ENCODE measurements at places on chromosomes 1 and 21.

DNA sequence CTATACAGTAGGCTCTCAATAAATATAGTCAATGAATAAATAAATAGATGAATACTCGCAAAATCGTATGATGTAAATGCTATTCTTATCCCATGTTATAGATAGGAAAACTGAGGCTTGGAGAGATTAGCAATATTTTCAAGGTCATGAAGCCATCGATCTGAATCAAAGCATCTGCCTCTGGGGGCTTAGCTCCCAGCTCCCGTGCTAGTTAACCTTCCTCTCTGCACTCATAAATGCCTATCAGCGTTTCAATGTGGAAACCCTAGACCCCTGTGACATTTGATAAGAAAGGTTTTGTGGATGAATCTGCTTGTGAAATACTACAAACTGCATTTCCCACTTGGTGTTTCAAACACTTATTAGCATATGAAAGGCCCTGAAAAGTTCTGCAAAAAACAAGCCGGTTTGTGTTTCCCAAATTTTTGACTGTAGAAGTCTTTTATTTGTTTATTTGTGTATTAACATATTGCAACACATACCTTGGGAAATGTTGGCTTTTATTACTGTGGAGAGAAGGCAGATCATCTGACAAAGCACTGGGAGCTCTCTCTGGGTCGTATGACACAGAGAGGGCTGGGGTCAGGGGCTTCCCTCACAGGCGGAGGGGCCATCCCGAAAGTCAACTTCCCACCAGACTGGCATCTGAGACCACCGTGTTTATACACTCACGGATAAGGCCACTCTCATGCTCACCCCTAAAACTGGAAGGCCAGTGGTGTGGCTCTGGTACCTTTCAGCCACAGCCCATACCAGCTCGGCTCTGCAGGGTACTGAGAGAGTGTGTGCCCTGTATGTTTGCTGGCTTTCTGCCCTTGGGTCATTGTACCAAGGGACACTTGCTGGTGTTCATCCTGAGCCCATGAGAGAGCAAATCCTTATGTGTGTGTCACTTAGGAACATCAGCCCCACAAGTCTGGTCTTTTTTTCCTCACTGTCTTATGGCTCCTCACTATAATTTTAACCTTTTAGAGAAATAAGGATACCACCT lies 993 bp upstream of the PROK1 start:
- DNase-seq = no peak

GRCh38 chr1:101139130-101139529 lies 97.7 kb upstream of the S1PR1 start:
- DNase-seq = no peak

DNA sequence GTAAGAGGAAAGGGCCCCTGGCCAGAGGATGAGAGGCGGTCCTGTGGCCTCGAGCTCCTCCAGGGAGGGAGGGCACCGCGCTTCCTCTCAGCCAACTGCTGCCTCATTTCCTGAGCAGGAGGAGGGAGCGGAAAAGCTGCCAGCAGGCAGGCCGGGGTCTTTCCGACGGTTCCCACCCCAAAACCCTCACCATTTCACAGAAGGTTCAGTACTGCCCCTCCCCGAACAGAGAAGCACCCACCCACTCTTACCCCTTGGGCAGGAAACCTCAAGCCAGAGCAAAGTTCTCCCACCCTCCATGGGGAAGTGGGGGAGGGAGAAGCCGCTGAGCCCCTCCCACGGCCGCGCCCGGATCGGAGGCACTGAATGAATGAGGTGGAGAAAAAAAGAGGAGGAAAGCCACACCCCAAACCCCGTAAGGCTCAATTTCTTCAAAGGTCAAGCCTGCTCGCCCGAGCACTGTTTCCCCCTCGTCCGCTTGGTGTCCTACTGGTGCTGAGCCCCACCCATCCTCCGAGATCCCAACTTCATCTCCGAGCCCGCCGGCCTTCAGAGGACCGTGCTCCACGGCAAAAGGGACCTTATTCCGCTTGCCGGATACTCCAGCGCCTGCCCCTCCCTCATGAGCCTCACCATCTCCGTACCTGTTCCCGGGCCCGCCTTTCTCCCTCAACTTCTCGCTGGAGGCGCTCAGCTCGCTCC lies 9.4 kb downstream of the TPM3 start:
- peak; percentile 85 for DNase-seq

GRCh38 chr21:27101523-27101922 lies 134.6 kb upstream of the ADAMTS5 start:
- DNase-seq = no peak

GRCh38 chr1:109817881-109818270 lies 54.2 kb upstream of the EPS8L3 start:
- no peak for DNase-seq

- no peak for DNase-seq
Measured at GRCh38 chr1:43279161-43279560, 6.2 kb downstream of the C1orf210 start.

DNA sequence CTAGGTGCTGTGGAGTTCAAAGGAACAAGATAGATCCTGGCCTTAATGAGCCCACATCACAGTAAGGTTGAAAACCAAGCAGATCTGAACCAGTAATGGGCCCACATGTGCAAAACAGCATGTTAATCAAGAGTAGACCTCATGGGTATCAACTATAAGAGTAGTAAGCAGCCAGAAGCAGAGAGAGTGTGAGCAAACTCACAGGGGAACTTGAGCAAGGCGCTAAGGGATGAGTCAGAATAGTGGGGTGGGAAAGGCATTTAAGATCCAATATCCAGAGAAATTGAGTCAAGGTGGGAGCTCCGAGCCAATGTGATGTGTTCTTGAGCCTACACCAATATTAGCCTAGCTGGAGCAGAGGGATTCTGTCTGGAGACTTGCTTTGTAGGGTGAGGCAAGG lies 52.4 kb upstream of the GJA5 start:
- DNase-seq = no peak

GRCh38 chr1:200029035-200029821 lies 1.7 kb downstream of the NR5A2 start:
- DNase-seq = no peak

DNA sequence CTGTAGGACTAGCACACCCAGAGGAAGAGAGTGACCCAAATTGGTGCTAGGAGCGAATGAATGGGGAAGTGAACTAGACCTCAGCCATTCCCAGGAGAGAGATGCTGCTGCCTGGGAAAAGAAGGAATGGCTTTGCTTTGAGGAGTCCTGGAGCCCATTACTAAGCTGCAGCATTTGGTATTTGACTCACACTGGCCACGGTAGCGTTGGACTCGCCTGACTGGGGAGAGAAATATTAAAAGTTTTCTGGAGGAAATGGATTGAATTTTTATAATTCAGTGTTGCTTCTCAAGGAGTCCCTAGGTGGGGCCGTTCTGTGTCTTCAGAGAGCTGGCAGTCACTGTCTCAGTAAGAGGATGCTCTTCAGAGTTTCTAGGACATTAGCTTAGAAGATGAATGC lies 40.2 kb downstream of the PIK3CD start:
- DNase-seq = no peak

DNA sequence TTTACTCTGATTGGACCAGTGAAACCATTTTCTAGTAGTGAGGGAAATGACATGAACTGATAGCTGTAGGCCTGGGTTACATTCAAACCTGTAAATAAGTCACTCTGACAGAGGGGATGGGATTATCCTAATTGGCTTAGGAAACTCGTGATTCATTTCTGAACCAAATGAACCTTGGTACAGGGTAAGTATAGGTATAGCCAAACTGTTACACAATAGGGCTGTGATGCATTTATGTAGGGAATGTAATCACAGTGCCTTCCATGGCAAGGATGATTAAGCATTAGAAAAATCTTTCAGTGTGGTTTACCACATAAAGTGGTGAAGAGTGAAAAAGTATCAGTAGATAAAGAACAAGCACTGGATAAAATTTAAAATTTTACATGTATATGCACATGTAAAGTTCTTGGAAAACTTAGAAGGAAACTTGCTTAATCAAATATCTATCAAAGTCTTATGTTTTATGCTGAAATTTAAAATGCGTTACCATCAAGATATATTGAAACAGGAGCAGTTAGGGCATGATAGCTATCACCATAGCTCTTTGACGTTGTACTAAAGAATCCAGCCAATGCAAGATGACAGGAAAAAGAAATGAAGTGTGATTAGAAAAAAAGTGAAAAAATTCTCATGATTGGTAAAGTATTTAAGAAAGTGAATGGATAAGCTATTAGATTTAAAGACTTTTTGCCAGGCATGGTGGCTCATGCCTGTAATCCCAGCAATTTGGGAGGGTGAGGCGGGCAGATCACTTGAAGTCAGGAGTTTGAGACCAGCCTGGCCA lies 63.0 kb downstream of the RABGAP1L start:
- DNase-seq = no peak

GRCh38 chr1:168335500-168335899 lies 54.8 kb downstream of the TBX19 start:
- DNase-seq = no peak

DNA sequence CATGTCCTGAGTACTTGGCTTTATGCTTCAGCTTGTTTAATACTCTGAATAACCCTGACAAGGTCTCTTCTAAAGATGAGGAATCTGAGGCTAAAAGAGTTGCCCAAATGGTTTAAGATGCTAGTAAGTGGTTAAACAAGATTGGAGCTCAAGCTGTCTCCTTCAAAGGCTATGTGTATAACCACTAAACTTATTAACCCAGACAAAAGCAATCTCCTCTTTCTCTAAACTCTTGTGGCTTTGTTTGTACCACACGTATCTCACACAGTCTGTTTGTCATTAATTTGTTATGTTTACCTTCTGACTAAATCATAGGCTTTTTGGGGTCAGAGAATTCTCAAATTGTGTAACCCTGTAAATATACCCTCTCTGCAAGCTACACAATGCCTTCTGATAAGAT lies 89.9 kb downstream of the HMCN1 start:
- no peak for DNase-seq

DNA sequence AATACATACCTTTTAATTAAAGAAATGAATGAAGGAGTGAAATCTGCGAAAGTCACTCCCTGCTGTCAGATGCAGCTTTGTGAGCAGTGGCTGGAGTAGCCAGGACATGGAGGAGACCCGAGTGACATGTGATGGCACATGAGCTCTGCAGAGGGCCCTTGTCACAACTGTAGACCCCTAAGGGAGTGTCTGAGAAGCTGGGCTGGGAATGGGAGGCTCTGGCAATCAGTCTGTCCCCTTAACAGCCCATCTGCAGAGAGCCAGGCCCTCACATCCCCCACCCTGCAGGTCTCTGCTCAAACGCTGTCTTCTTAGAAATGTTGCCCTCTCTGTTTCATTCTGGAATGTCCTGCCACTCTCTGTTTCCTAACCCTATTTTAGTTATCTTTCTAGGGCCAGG lies 124.3 kb downstream of the HMGB4 start:
- DNase-seq = no peak

DNA sequence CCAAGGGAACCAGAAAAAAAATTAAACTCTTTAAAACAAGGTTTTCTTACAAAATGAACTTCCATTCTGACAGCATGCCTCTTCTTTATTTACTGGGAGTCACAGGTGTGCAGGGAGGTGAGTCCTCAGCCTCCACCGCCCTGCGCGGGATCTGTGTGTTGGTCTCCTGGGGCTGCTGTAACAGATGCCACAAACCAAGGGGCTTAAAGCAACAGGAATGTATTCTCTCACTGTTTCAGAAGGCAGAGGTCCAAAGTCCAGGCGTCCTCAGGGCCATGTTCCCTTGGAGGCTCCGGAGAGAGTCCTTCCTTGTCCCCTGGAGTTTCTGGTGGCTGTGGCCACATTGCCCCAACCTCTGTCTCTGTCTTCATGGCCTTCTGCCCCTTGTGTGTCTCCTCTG lies 123.6 kb upstream of the C1orf174 start:
- DNase-seq = no peak
